ENCODE measurements at places on chromosomes 5 and 9.

DNA sequence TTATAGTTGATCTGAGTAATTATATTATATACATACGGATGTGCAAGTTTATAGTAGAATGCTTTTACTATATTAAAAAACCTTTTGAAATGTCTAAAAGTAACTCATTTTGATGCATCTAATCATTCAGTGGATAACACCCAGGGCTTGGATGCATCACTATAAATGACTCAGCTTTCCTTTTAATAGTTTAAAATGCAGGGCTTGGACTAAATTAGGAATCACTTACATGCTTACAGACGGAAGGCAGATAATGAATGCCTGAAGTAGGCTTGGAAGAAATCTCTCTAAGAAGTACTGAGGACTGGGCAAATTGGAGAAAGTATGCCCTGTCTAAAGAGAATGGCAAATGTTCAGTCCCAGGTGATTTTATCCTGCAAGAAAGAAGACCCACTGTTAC, 362.5 kb upstream of the CCNH start:
- no peak for DNase-seq

GRCh38 chr5:142032747-142033631, 20.2 kb upstream of the GNPDA1 start:
- no peak for DNase-seq

- peak; percentile 10 for DNase-seq
Measured at GRCh38 chr9:20683351-20684034, 566 bp upstream of the FOCAD start.

GRCh38 chr9:69034071-69034470, 1.5 kb upstream of the FXN start:
- no peak for DNase-seq

DNA sequence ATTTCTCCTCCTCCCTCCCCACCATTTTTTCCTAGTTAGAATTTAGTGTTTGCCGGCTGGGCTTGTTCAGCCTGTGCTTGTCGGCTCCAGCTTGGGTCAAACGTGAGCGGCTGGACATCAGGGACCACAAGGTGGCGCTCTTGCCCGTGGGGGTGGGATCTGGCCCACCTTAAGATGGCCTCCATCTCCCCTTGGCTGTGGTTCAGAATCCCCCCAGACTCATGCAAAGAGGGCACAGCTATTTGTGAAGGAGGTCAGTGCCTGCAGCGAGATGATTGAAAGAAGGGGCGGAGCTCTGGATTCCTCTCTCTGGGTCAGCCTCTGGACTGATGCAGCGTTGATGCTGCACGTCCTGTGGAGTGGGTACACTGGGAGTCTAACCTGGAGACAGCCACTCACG, 283.3 kb upstream of the TUT7 start:
- no peak for DNase-seq

DNA sequence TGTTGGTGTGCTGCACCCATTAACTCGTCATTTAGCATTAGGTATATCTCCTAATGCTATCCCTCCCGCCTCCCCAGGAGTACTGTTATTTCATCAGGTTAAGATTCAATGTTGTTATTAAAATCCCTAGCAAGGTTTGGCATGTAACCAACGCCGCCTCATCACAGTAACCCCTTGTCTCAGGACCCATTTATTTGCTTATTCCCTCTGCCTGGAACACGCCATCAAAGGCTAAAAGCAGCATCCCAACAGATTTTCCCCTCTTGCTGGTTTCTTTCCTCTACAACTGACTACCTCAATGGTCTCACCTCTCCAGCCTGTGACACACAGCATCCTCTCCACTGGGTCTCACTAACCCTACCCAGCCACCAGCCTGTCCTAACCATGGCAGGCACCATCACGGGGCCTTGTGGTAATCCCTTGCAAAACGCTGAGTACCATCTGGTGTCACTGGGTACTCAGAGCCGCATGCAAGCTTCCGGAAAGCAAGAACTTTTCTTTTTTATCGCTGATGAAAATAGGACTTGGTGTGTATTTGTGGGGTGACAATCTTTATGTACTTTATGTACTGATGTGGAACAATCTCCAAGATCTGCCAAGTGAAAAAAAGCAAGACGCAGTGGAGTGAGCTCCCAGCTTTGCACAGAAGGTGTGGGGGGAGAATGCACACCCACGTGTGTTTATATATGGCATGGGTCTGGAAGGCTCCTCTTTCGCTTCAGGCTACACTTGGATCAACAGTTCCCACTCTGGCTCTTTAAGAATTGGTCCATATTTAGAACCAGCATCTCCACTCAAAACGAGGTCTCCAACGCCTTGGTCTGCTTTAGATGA, 6.1 kb downstream of the RPS14 start:
- DNase-seq: no peak

DNA sequence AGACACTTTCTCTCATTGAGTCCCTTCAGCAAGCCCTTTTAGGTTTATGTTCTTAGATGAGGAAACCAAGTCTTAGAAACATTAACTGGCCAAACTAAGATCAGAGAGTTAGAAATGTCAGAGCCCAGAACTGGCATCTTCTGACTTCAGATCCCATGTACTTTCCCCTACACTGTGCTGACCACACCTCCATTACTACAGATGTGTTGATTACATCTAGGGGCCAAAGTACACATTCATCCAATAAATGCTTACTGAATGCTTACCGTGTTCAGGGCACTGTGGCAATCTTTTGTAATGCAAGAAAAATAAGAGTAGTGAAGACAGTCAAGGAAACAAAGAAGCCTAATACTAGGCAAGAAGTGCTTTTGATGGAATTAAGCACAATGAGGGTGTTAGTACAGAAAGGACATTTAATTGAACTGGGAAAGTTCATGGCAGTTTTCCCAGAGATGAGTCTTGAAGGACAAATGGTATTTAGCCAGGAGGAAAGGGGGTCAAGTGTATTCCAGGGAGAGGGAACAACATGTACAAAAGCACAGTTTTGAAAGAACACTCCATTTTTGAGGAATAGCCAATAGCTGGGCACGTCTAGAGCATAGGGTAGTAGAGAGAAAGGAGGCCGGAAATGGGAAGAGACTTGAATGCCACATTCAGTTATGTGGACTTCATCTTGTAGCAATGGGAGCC, 89.7 kb upstream of the CDKN2B start:
- no peak for DNase-seq

- DNase-seq: no peak
Measured at GRCh38 chr5:90184764-90185163, 224.8 kb downstream of the CETN3 start.

DNA sequence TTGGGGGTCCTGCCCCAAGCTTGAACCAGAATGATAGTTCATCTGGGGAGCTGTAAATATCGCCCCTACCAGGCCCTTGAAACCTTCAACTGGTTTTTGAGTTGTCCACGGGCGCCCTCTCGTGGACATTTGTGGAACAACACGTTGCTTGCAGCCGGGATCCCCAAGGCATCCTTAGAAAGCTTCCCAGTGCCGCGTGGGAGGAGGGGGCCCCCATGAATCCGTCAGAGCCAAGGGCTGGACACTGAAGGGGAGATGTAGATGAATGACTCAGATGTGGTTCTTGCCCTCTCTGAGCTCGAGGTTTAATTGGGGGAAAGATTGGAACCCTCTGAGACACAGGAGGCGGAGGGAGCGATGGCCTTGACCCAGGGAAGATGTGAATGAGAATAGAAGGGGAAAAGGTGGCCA, 31.8 kb upstream of the ORM1 start:
- peak; percentile 37 for DNase-seq

DNA sequence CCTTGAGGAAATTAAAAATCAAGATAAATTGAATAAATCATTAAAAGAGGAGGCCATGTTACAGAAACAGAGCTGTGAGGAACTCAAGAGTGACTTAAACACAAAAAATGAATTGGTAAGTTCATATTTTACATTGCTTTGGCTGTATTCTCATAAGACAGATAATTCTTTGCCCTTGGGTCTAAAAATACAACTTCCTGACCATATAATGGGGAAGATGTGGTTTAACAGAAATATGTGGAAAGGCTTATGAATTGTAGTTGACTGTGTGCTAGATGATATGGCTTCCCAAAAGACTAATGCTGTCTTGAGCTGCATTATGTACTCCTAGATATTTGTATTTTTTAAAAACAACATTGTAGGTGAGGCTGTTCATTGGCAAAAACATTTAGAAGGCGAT, 33.1 kb downstream of the CNTRL start:
- no peak for DNase-seq

DNA sequence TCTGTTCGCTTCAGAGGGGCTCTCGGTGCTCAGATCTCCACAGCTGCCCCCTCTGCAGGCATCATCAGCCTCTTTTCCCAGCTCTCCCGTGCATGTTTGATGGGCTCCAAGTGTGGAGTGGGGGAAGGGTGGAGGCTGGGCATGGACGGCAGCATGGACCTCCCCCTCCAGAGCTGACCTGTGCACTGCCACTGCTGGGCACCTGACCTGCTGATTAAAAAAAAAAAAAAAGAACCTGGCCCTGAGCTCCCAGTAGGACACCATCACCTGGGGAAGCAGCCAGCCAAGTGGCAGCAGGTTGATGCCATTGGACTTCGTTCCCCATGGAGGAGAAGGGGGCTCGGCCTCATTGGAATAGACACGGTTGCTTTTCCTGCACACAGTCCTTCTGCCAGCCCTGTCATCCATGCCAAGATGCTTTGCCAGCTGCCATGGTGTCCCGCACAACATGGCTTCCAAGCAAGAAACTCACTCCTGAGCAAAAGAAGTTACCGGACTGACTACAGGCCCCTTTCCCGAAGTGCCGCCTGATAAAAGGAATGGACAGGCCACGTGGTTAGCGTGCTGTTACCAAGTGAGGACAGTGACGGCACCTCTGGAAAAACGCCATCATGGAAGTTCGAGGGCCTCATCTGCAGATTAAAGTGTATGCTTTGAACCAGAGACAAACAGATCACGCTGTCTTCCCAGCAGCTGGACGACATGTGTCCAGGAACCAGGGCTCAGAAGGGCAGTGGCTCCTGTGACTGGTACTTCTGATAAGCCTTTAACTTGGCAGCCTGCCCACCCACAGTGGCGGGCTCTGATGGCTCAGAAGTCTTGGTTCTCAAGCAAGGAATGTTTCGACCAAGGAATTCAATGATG, 14.7 kb upstream of the BRD3OS start:
- DNase-seq: no peak

DNA sequence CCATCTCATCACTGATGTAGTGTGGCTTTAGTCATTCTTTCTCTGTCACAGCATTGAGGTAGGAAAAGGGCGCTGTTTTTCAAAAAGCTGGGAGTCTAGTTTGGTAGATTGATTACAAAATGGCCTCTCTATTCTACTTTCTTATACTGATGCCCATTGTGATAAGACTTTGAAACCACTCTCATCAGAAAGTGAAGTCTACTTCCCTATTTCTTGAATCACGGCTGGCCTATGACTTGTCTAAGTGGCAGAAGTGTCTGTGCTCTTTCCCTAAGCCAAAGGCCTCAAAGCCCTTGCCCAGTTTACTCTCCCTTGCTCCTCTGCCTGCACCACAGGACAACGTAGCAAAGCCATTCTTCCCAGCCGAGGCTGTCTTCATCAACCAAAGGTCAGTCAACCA, 83.0 kb upstream of the IL33 start:
- no peak for DNase-seq

- DNase-seq: no peak
Measured at GRCh38 chr5:111163000-111163399, 61.2 kb upstream of the CAMK4 start.

- DNase-seq: no peak
Measured at GRCh38 chr9:7164440-7165330, 406.9 kb downstream of the KDM4C start.

GRCh38 chr5:35233601-35234000, 3.3 kb upstream of the PRLR start:
- no peak for DNase-seq

- DNase-seq: no peak
Measured at GRCh38 chr9:74973714-74974113, 21.0 kb upstream of the C9orf40 start.

- no peak for DNase-seq
Measured at GRCh38 chr5:151739395-151739794, 19.0 kb downstream of the ATOX1 start.

DNA sequence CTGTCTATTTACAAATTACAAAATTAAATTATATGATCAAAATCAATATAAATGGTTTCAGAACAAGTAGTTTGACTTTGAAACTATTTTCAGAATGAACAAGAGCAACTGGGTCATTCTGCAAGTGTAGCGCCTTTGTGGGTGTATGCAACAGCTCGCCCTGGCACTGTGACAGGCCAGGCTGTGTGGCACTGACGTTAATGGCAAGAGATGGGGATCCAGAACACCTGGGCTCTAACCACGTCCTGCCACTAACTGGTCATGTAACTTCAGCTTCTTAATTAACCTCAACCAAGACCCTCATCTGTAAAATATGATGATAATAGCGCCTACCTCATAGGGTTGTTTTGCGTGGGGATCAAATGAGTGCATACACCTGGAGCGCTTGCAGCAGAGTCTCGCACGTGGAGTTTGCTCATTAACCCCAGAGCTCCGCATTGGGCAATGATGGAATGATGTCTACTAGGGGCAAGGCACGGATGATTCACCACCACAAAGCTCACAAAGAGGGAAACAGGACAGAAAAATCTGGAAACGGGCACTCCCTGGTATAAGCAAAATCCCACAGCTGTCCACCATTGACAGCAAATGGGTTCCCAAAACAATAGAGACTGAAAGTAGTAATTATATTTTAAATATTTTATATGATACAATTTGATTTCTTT, 639.4 kb downstream of the SEMA5A start:
- no peak for DNase-seq

DNA sequence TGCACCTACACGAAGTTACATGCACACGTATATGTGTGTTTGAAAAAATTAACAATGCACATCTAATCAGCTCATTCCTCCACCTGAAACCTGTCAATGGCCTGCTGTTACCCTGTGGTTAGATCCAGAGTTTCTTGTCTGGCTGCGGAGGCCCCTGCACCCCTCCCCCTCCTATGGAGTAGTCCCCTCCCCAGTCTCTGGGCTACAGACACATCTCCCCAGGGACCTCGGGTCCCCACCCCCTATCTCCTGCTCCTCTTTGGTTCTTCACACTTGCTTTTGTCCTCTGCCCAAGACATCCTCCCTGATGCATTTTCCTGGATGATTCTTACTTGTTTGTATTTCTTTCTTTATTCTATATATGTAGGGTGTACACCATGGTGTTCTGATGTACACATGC, 27.2 kb downstream of the FAM240B start:
- DNase-seq: no peak

DNA sequence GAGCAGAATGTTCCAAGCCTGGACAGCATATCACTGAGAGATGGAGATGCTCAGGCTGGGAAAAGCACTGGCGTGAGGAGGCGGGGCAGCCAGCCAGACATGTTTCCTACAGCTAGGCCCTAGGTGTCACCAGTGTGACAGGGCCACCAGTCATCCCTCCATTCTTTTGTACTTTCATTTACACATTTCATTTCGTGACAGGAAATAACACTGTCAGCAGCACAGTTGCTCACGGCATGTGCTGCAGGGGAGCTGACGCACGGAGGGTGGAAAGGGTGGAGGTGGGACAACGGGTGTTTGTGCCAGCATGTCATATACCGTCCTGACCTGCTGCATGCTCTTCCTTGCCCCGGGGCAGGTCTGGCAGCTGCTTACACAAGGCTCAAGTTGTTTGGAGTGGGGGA, 14.8 kb upstream of the CEMIP2 start:
- DNase-seq: peak; percentile 90

DNA sequence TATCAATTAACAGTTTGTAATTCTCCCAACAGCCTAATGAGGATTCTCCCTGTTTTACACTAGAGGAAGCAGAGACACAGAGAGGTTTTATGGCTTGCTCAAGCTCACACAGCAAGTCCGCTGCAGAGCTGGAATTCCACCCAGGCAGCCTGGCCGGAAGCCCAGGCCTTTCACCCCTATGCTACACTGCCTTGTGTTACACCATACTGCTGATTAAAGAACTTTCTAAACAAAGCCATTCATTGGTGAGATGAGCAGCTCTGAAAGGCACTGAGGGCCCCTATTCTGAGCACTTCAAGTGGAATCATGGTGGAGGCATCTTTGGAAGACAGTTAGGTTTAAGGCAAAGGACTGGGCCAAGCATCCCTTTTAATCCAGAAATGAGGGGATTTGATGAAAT, 14.7 kb upstream of the LARP1 start:
- DNase-seq: no peak

Measured in CD4-positive, alpha-beta T cell treated with Interferon gamma for 1 hour (primary cell).